ENCODE measurements at places on chromosomes 13 and 19. TPM values are rescaled to one million over a fixed set of nuclear protein-coding genes. Genes with fewer than 3 reads are reported as not detected.

Gene OR10H1
- not detected for total RNA-seq

Gene JAK3
- 0.09 TPM for total RNA-seq

Gene PCSK4
- 0.95 TPM for total RNA-seq

Gene RAX2
- total RNA-seq: not detected

Gene EFNA2
- total RNA-seq: not detected

Gene ZFP82
- total RNA-seq: 6.1 TPM

Gene CEACAM16
- not detected for total RNA-seq

Gene MUC16
- total RNA-seq: not detected

Gene HSH2D
- total RNA-seq: not detected

Gene SBK3
- 0.16 TPM for total RNA-seq

Gene ACP5
- 0.95 TPM for total RNA-seq

Gene TMTC4
- 12.3 TPM for total RNA-seq

Gene PRODH2
- total RNA-seq: not detected

Gene ZNF567
- total RNA-seq: 3.9 TPM

Gene IL17D
- 1.4 TPM for total RNA-seq

Gene CPB2
- total RNA-seq: not detected

Gene NTN5
- 0.26 TPM for total RNA-seq

Gene NANOS3
- total RNA-seq: not detected

Gene DAND5
- not detected for total RNA-seq
